Stimulated activated CD4-positive, alpha-beta T cell treated with anti-CD3 and anti-CD28 coated beads, TNF-alpha, amount 100 ng/mL, for 4 hours (primary cell): ENCODE measurements at places on chromosomes 12 and 14.

GRCh38 chr14:86613786-86614185, 1083.8 kb downstream of the FLRT2 start:
- DNase-seq = no peak

GRCh38 chr12:14514946-14515345, 52.7 kb downstream of the PLBD1 start:
- DNase-seq = no peak

DNA sequence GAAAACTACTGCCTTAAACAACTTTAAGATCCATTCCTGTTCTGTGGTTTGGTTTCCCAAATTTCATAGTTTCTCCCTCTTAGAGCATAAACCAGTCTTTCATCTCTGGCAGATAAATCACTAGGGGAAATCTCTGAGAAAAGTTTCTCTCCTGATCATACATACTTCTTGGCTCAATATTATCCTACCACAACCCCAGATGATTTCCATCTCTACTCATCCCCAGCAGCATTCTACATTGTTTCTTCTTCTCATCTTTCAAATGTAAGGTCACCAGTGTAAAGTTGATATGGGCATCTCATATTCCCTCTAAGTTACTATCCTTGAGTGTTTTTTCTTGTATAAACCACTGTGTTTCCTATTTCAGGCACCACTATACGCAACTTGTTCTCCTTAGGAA, 45.9 kb upstream of the PLEKHG7 start:
- no peak for DNase-seq

- DNase-seq = no peak
Measured at GRCh38 chr12:2358986-2359658, 306.3 kb downstream of the CACNA1C start.

GRCh38 chr12:131799828-131800593, 28.2 kb upstream of the MMP17 start:
- no peak for DNase-seq

GRCh38 chr12:21551841-21552465, 25.9 kb downstream of the SPX start:
- DNase-seq = no peak

DNA sequence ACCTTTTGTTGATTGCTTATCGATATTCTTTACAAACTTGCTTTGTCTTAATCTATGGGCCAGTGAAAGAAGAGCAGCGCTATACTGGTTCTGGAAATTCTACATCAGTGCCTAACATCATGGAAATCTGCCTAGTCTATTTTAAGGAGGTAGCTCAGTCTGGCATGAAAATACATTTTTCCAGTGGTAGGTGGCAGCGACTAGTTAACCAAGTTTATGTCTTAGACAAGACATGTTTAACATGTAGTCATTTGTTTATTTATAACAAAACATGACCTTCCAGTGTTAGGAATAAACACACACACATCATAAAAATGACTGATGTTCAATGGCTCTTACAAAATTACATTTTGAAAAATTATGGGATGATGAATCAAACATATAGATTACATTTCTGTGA, 336.0 kb upstream of the SOX5 start:
- DNase-seq = no peak

- no peak for DNase-seq
Measured at GRCh38 chr12:1815814-1816729, 4.3 kb upstream of the LRTM2 start.

- no peak for DNase-seq
Measured at GRCh38 chr12:111428728-111429175, 23.0 kb downstream of the SH2B3 start.

DNA sequence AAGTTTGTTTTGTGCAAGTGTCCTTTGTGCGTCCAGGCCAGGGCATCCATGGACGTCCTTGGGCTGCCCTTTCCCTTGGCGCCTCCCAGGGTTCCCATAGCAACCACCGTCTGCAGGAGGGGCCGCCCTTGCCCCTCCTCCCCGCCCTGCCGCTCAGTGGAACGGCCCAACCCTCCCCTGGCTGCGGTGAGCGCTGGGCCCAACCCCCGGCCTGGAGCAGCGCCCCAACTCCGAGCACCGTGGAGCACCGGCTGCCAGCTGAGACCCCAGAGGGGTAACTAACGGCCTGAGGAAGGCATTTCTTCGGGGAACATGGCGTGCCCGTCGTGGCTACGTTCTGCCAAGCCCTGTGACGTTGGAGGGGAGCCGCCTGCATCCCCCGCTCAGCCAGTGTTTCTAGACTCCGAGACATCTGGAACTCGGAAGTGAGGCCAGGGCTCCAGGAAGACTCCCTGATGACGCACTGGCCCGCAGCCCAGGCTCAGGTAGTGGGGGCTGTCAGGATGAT, 5.3 kb upstream of the ACACB start:
- DNase-seq = no peak

DNA sequence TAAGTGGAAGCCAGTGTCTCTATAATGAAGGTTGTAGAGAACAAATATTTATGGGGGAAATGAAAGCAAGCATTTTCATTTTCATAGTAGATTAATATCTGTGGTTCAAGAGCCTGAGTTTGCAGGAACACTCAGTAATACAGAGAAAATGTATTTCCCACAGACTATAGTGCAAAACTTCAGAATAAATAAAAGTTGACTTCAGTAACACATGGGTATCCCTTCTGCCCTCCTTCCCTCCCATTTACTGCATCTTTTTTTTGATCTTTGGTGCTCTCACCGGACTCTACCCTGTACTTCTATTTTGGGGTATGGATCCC, 75.3 kb upstream of the AMN1 start:
- DNase-seq = no peak

DNA sequence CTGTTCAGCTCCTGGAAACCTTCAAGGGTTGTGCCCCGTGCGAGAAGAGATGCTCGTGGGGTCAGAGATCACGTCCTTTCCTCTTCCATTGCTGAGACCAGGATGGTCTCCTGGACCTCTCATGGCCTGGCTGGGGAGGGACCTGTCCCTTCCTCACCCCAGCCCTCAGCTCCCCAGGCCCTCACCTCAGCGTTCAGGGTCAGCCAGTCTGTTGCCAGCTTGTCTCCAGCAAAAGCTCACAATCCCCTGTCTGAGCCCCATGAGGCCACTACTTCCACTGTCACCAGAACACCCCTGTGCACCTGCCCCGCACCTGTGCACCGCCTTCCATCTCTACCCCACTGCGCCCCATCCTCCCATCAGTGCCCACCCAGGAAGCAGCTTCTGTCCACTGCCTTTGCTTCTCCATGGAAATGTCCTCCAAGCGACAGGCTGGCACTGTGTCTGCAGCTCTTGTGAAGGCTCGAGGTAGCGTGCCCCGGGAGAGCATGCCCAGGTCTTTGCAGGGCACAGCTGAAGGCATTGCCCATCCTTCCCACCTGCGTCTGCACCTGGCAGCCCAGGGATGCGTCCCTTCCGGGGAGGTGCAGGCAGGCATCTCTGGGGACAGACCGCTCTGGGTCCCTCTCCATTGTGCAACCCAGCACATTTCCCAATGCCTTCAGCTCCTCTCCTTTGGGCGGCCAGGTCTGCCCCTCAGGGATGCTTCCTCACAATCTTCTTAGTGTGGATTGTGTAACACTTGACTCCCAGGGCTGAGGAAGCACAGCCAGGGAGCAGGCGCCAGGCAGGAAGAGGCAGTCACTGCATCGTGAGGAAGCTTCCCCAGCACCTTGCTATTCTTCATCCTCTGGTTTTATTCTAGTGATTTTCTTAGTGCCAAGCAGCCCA, 179.6 kb downstream of the ADGRD1 start:
- no peak for DNase-seq

- no peak for DNase-seq
Measured at GRCh38 chr12:108750526-108750925, 19.2 kb upstream of the CORO1C start.

GRCh38 chr12:45351921-45352670, 136.2 kb downstream of the ANO6 start:
- DNase-seq = no peak
